GM12864 (cell line): ENCODE measurements at places on chromosomes 2 and 18.
A peak's percentile ranks its signal among the peaks of the same experiment; 100 is the strongest.

- no peak for DNase-seq
Observed at GRCh38 chr2:9212010-9212635, 5.5 kb downstream of the ASAP2 start.

DNA sequence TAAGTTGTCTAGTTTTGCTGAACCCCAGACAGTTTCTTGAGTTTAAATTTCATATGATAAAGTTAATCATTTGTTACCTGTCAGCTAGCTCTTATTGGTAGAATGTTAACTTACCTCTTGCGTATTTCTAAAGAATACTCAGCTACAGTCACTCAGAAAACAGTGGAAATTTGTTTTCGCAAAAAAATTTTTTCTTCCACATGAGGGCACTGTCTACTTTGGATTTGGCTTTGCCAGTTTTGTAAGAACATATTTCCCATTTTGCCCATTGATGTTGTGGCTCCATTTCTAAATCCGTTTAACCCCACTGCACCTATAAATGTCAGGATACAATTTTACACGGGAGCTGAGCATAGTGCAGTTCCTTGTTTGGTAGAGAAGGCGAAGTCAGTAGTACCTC, 19.1 kb upstream of the GCFC2 start:
- no peak for DNase-seq

DNA sequence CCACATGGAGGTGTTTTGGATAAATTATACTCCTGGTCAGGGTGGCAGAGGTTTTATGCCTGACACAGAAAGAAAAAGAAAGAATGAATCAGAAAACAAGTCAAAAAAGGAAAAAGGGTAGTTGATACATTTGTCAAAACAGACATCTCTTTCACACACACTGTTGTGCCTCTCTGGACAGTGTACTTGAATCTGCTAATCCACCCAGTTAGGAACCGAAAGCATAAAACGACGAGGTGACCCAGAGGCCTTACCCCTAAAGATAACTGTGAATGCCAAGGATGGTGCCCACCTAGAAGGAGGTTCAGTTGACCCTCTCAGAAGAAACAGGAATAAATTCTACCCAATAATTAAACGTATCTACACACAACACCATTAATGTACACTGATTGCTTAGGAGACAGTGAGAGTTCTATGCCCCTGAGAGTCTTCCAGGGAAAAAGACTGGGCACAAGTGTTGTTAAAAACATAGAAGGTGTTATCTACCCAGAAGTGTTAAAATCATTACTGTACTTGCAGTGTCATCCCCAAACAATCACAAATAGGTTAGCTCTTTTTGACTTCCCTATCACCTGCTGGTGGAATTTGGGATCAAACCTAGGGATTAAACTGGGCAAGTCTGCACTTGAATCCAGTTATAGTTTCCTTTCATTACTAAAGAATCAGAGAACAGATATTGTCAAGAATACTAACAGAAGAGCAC, 123.2 kb upstream of the DNAJC10 start:
- DNase-seq = no peak

DNA sequence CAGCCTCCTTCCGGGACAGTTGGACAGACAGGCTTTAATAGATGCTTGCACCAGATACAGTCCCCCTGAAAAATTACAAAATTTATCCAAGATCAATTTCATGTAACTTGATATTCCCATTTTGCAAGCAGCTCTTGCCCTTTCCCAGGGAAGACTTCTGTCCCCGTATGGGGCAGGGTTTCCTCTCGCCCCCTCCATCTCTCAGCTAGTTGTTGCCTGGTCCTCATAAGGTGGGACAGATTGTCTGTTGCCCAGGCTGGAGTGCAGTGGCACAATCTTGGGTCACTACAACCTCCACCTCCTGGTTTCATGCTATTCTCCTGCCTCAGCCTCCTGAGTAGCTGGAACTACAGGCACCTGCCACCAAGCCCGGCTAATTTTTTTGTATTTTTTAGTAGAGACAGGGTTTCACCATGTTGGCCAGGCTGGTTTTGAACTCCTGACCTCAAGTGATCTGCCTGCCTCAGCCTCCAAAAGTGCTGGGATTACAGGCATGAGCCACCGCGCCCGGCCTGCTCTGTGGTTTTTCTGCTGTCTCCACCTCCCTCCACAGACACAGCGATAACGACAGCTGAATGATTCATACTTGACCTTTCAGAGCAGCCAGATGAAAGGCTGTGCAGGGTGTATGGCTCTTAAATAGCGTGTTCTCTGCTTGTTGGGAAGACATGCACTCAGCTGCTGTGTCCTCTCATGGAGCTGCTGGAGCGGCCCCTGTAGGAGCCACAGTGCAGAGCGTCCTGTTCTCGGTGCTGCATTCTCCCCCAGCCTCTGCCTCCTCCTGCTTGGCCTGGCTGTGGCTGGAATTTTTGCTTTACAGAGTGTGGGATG, 61.4 kb downstream of the TTC39C start:
- DNase-seq = peak; percentile 35

DNA sequence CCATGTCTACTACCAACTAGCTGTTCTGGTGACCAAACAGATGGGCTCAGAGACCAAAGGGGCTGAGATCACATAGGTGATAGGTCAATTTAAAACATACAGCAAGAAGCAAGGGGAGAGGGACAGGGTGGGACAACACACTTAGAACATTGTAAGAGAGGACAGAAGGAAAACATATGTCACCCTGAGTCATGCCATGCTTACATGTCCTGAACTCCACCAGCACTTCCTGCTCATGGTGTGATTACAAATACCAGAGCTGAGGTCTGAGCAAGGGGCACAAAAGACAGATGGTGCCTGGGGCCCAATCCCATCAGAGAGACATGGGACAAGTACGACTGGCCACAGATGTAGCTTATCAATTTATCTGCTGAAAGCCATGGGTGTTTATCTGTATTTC, 28.7 kb upstream of the GALNT14 start:
- DNase-seq = no peak

DNA sequence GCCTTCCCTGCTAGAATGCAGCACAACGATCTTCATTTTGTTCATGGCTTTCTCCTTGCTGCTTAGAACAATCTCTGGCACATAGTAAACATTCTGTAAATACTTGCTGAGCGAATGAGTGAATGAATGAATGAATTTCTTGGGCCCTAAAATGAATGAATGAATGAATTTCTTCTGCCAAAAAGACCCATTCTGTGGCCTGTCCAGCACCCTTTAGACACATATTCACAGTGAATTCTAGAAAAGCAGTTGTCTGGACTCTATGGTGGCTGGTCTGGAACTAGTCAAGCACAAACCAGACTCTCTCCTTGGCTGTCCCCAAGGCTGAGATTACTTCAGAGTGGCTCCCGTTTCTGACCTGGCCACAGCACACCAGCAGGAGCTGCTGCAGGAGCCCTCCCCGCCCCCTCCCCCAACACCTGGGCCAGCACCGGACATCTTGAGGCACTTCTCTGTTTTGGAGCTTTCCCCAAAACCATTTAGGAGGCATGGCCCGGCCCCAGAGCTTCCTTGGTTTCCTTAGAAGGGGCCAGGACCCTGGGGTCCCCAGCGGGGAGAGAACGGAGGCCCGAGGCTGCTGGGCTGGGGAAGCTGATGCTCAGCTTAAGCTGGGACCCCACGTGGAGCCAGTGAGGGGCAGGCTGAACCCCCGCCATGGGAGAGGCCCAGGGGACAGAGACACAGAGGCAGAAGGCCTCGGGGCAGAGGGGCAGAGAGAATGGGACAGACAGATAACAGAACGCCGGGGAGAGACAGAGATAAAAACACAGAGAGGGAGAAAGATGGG, 159.0 kb downstream of the ZFP36L2 start:
- DNase-seq = no peak

DNA sequence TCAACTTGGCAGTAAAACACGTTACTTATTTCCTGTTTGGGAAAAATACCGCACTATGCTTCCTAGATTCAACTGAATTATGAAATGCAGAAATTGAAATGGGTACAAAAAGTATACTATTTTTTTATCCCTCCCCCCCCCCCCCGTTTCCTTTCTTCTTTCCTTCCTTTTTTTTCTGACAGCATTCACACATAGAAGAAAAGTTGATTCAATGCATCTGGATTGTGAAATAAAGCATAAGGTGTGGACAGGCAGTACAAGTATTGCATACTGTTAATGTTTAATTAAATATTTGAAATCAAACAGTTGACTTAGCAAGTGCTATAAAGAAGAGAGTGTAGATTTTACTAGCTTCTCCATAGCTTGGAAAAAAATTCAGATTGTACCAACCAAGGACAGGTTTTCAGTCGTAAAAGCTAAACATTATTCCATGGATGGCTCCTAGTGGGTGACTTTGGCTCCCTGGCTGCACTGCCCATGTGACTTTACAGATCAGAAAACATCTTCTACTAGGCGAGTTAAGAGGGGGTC, 21.6 kb upstream of the AGFG1 start:
- no peak for DNase-seq

DNA sequence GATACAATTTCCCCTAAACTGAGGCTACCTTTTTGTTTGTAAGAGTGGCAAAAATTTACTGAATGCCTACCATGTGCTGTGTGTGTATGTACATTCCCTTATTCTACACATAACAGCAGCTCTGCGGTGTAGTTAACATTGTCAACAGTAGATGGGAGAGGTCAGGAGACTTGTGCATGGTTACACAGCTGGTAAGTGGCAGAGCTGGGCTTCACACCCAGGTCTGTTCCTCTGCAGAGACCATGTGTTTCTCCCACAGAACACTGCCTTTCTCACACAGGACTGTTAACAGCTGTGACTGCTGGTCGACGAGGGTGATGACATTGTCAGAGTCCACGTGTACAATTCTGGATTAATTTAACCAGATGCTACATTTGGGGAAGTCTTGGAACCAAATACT, 49.1 kb downstream of the EML6 start:
- DNase-seq = no peak

GRCh38 chr2:239932881-239933735, 92.0 kb downstream of the NDUFA10 start:
- DNase-seq = no peak

DNA sequence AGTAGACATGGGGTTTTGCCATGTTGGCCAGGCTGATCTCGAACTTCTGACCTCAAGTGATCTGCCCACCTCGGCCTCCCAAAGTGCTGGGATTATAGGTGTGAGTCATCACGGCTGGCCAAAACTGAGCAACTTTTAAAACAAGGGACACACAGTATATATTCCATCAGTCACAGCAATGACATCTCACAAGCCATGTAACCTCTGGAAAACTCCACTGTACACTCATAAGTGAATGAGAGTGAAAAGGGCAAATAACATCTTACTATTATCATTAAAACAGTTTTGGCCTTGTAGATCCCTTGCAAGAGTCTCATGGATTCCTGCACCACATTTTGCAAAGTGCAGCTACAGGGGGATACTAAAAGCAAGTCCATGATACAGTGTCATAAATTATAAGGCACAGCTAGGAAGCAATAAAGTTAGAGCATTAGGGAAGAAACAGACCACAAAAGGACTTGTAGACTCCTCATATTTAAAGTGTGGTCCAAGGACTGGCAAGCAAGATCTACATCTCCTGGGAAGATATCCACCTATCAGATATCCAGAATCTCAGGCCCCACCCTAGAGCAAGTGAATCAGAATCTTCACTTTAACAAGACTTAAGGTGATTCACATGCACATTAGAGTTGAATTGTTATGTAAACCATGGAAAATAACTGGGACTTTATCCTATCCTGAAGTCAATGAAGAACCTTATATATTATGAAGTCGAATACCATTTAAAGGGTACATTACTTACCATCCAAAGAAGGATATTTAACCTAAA, 5.7 kb downstream of the SMC6 start:
- no peak for DNase-seq

- DNase-seq = no peak
Observed at GRCh38 chr18:74937291-74937690, 271.6 kb downstream of the PTGR3 start.

DNA sequence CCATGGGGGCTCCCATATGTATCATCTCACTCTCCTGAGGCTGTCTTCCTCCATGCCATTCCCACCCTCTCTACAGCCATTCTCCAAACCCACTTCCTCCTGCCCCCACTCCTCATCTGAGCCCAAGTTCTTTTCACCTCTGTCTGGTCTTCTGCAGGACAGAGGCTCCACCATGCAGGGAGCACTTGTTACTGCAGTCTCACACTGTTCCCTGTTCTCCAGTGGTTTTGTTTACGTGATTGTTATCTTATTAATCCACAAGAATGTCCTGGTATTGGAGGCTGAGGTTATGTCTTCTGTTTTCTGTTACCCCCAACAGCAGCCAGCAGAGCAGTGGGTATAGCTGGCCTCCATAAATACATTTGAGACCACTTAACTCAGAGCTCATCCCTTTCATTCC, 51.4 kb downstream of the PAX8 start:
- DNase-seq = no peak

- DNase-seq = no peak
Observed at GRCh38 chr2:54482715-54483114, 26.6 kb downstream of the SPTBN1 start.

- DNase-seq = no peak
Observed at GRCh38 chr2:241545106-241545505, 13.4 kb upstream of the BOK start.

GRCh38 chr2:79375817-79376216, 137.0 kb upstream of the CTNNA2 start:
- no peak for DNase-seq

- DNase-seq = no peak
Observed at GRCh38 chr2:240893363-240893844, 2.6 kb downstream of the MAB21L4 start.

GRCh38 chr2:49236316-49236715, 82.0 kb upstream of the FSHR start:
- no peak for DNase-seq

- DNase-seq = no peak
Observed at GRCh38 chr2:106642679-106643078, 155.5 kb downstream of the CD8B2 start.

GRCh38 chr2:39568116-39568515, 97.6 kb upstream of the TMEM178A start:
- no peak for DNase-seq

GRCh38 chr2:24016376-24016761, 6.5 kb downstream of the MFSD2B start:
- no peak for DNase-seq

DNA sequence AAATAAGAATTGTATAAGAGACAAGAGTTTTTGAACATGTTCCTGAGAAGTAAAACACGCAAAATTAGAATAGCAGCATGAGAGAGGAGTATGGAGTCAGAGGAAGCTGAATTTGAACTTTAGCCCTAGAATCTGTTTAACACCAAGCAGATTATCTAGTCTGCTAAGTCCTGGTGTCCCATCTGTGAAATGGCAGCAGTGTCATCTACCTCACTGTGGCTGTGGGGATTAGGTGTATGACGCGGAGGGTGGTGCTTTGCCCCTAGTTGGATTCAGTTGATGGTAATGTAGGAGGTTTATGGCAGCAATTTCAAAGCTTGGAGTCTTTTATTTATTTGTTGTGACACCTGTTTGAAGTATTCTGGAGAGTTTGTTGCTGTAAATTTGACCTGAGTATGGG, 79.2 kb downstream of the ZNF532 start:
- DNase-seq = no peak
